Head of caudate nucleus (tissue), 42 donors: ENCODE measurements at places on chromosomes 7 and 10.

- DNase-seq, result no peak
Observed at GRCh38 chr10:132872658-132873057, 69.7 kb downstream of the CFAP46 start.

- no peak for DNase-seq
Observed at GRCh38 chr10:100019787-100020141, 10.0 kb upstream of the DNMBP start.

DNA sequence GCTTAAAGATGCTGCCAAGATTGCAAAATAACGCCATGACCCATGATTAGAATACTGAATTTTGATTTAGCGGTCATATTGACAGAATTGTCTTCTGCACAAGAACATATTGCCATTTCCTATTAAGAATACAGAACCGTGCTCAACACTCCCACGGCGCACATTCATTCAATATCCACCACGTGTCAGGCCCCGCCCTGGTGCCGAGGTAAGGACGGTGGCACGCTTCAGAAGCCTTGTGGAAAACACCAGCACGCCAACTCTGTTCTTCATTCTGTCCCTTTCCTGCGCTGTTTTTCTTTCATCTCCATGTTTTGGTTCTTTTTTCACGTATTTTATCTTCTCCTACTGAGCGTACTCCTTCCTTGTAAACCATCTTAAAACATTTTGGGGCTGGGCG lies 189.3 kb downstream of the ZMYND11 start:
- DNase-seq, result no peak

- no peak for DNase-seq
Observed at GRCh38 chr7:116527521-116527920, 2.7 kb downstream of the CAV1 start.

DNA sequence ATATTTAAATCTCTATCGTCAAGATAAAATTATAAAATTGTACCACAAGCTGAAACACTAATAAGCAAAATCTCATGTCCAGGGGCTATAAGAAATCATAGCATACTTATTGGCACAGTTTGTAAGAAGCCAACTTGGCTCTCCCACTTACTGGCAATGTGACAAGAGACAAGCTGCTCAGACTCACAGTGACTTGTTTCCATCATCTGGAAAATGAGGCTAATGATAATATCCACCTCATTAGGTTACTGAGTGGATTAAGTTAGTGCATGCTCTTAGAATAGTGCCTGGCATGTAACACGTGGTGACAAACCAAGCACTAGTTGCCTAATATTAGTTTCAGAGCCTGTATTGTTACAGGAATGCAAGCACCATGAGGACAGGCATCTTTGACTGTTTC lies 234.4 kb downstream of the GLI3 start:
- DNase-seq, result no peak

GRCh38 chr7:155843426-155844018 lies 31.3 kb upstream of the SHH start:
- DNase-seq, result no peak

DNA sequence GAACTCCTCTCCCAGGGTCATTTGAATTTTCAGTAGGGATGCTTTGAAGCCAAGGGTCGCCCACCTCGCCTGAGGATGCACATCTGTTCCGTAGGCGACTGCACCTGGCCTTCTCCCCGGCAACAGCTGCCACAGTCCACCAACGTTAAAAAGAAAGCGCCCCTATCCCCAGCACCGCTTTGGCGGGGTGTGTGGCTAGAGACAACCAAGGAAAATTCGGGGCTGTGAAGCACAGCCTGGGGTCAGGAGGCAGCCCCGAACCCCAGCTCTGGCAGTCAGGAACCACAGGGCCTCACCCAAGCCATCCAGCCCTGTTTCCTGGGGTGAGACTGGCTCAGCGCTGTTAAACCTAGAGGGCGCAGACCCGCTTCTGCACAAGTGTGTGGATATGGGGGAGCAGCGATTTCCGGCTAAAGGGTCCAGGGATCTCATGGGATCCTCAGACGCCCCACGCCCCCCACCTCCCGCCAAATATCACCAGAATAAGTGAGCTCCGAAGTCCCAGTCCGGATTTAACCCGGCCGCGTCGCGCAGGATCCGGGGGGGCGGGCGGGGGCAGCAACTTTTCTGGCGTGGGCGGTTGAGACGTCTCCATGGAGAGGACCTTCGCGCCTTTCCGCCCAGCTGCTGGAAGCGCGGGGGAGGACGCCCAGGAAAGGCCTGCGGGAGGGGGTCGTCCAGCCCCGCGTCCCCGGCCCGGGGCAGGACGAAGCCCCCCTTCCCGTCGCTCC lies 822 bp downstream of the ZC3HAV1L start:
- DNase-seq, result peak; percentile 45
